ENCODE measurements at places on chromosomes 5 and 9. TPM values are rescaled to one million over a fixed set of nuclear protein-coding genes. Genes with fewer than 3 reads are reported as not detected.

SHISAL2B gene
- not detected for total RNA-seq

NEURL1B gene
- total RNA-seq, result 1.6 TPM

GGTA1 gene
- total RNA-seq, result not detected

OR1Q1 gene
- total RNA-seq, result not detected

KCNMB1 gene
- 0.29 TPM for total RNA-seq

NRG2 gene
- 0.30 TPM for total RNA-seq

GRCh38 chr5:168209244-168209995, 82.0 kb upstream of the WWC1 start:
- DNase-seq, result peak; percentile 23

DNA sequence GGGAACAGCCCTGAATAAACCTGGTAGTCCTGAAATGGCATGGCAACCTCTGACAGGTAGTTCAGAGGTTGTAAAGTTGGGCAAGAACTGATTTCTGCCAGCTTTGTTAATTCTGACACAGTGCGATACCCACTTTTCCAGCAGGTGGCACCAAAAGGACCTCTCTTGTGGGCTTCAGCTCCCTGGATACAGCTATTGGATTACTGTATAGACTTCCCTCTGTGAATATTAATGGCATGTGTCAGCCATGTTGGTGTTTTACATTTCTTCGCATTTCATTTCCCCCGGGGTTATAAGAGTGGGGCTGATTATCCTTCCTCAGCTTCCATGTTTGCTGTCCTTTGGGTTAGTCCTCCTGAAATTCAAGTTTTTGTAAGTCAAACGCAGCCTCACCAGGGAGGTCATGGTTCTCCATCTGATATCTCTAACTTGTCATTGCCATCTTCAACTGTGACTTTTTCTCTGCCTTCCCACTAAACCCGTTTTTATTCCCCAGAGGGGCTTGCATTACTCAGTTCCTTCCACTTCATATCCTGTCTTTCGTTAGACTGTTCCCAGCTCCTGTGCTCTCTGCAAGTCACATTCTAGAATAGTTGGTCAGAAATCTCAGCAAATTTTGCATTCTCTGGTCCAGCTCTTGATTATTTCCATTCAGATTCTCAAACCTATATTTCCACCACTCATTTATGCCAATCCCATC, 135.6 kb downstream of the LIFR start:
- peak; percentile 73 for DNase-seq

- no peak for DNase-seq
These were observed 426.8 kb downstream of the KIAA0825 start for GRCh38 chr5:94191604-94192003.

DNA sequence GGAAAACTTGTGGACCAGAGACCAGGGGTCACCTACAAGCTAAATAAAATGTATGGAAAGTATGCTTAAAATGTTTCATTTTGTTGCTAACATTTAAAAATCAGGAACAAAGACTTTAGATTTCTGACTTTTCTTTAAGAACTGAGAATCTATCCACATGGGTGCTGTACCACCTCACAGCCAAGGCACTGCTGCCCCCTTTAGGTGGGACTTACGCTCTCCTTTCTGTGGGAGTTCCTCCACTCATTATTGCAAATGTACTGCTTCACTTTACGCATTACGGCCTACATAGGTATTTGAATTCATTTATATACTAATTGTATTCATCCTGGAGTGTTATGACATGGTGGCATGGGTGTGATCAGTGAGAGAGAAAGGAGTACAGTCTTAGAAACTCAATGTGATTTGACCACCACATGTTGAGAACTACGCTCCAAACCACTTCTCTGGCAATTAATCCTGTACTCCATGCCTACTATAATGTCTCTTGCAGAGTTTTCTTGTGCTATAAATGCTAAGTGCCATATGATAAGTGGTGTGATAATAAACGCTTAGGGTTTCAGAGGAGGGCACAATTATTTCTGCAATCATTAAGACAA, 24.7 kb upstream of the CETN3 start:
- DNase-seq, result peak; percentile 41

DNA sequence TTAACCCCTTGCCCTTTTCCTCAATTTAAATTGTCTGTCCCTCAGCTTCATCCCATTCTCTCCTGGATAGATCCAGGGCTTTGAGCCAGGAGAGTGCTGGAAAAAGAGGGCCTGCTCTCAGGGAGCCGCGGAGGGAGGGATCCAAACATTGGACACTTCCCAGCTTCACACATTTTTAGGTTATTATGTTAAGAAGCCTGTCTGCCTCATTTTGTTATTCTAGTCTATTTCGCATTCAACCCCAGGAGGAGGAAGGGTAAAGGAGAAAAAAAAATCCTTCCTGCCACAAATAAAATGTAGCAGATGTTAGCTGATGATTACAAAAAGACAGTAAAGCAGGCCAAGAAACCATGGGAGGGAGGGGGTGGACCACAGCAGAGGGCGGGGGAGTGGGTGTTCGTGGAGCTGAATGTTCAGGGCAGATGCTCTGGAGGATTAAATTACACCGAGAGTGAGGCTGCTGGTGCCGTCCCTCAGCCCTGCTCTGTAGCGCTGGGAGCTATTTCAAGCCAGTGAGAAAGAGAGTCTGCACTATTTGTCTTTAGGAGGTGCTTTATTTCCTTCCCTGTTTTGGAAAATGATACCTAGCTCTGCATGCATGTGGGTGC, 60.6 kb upstream of the ZFR start:
- peak; percentile 95 for DNase-seq

DNA sequence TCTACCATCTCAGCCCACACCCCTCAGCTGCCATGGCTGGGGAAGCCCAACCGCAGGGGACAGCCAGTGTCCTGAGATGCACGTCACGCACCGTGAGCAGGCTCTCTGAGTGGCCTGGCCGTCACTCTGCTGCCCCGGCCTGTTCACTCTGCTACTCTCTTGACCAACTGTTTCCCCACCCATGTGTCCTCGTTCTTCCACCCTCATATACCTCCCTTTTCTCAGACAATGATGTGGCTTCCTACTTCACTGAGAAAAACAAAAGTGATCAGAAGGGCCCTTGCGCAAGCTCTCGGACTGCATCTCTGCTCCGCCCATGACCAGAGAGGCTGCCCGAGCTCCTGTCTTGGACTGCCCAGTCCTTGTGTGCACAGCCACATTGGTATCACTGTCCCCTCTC, 47.6 kb downstream of the OTULIN start:
- no peak for DNase-seq

- no peak for DNase-seq
These were observed 186.7 kb downstream of the SYK start for GRCh38 chr9:90988318-90988717.

DNA sequence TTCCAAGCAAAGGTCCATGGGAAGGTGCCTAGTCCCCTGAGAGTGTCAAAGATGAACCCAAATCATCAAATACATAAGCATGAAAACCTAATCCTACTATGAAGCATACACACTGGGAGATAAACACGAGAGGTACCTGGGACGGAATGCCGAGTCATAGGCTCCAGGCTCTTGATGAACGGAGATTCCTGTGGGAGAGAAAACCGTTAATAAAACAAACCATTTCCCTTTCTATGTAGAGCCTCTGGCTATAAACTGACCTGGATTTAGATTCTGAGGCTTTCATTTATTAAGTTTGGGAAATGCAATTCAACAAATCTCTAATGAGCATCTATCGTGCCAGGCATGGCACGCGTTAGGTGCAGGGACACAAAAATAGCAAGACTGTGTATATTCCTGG, 206.4 kb upstream of the IL12B start:
- DNase-seq, result no peak

DNA sequence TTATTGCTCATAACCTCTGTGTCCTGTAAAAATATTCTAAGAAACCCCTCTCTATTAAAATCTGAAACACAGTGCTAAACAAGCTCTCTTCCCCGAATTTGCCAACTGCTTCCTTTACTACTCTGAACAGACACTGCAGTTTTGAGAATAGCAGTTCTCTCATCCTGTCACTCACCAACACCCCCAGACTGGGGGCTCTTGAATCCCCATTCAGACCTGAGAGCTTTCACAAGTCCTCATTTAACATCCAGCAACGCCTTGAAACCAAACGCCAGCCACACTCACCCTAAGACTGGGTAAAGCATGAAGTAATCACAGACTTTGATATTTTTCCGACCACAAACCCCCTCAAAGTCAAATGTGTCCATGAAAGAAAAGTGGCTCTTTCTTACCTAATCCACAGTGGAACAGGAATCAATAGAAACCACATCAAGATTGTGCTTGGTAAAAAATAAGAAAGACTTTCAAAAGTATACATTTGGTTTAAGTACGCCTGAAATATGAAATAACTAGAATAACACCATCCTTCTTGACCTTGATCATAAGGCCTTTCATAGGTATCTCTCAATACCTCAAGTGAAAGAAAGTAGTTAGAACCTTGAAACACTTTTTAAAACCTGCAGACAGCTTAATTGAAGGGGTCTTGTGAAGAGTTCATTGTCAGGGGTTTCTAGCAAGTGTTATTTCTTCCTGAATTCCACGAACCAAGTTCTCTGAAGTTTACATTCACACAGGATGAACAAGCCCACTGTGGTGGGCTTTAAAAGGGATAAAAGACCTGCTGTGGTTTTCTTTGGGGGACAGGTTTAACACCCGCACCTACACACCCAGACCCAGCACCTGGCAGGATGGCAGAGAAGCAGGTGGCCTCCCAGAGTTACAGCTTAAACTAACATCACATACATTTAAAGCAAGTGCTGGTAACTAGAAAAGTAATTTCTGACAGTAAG, 412.6 kb downstream of the MLLT3 start:
- no peak for DNase-seq

DNA sequence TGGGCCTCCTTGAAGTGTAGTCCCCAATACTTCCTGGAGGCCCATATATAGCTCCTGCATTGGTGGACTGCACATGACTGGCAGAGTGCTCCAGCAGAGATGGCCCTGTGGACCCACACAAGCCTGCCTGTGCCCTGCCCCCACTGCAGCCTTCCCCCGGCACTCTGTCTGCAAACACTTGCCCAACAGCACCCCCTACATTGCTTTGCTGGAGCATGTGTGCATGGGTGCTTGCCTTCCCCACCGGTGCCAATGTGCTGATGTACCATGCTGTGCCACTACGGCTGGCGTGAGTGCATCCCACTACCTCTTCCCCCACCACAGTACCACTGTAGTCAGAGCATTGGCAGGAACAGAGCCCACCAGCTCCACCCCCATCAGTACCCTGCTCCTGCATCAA, 563.6 kb upstream of the CTNND2 start:
- DNase-seq, result no peak

DNA sequence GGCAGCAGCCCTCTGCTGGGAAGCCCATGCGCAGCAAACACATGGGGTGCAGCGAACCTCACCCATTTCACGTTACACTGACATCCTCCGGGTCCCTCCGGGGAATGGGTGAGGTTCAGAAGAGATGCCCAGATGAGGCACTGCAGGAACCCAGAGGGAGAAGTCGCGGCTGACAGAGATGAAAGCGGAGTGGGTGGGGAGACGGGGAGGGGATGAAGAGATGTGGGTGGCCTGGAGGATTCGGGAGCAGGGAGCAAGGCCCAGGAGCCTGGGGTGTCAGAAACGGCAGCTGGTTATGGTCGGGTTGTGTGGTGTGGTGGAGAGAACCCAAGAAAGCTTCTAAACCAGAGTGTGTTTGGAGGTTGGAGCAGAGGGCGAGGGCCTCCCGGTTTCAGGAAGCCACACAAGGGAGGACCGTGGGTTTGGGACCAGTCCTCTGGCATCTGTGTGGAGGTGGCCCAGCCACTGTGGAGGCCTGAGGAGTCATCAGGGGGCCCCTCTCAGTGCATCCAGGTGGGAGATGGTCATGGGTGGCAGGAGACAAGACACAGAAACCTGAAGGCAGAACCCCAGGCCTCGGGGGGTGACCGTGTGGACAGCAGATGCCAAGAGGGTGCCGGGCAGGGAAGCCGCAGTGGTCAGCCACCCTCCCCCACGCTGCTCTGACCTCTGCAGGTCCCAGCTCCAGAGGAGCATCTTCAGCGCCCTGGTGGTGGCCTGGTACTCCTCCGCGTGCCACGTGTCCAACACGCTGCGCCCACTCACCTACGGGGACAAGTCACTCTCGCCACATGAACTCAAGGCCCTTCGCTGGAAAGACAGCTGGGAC, 8.6 kb downstream of the UCK1 start:
- DNase-seq, result no peak

DNA sequence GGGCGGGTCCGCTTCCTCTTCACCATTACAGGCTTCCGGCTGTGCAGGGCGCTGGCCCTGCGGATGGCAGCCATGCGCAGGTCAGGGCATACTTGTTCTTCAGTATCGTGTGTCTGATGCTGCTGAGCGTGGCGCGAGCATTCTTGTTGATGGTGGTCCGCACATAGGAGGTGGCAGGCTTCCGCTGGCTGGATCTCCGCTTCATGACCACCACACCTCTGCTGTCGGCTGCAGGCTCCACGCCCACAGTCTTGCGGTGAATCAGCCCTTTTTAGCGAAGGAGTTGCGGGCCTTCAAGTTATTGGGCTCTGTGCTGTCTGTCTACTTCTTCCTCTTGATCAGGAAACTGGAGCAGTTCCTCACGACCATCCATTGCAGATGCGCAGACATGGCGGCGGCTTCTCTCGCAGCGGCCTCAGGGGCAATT, 62.4 kb upstream of the ZNF608 start:
- DNase-seq, result no peak

DNA sequence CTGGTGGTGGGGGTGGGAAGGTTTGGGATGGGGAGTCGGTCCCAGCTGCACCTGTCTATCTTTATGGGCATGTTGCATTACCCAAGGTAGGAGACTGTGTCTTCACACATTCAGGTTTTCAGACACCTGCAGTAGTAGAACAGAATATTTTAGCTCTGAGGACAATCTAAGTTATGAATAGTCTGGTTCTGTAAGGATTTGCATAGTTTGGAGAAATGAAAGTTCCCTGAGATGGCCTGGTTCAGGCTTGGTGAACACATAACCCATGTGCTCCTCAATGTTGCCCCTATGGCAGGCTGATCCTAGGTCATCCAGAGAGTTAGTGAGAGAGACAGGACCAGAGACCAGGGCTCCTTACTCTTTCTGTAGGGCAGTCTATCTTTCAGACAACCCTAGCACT, 20.7 kb downstream of the TNFSF8 start:
- DNase-seq, result no peak

DNA sequence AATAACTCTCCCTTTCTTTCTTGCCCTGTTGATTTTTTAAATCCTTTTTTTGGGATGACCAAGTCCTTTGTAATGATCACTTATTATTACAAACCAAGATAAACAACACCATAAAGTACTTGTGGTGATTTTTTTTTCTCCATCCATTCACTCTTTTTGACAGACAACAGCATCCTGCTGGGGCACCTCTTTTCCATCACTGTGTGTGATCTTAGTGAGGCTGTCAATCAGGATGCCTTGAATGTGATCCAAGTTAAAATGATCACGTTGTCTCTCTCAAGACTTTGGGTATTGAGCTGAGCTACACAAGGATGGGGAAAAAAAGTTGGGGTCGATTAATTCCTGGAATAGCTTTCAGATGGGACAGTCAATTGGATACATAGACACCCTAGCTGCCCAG, 73.6 kb upstream of the PPP2R2B start:
- no peak for DNase-seq
